ENCODE measurements at places on chromosomes 12 and 14. TPM values are rescaled to one million over a fixed set of nuclear protein-coding genes. Genes with fewer than 3 reads are reported as not detected.

KIF26A gene
- 8.1 TPM for total RNA-seq

VRTN gene
- total RNA-seq = not detected

BCL2L14 gene
- total RNA-seq = not detected

KANSL2 gene
- 18.4 TPM for total RNA-seq

CINP gene
- total RNA-seq = 31.9 TPM

SYNDIG1L gene
- total RNA-seq = not detected

ADAM21 gene
- 0.65 TPM for total RNA-seq

HAL gene
- 0.27 TPM for total RNA-seq

KRT4 gene
- total RNA-seq = not detected

TDRD9 gene
- total RNA-seq = 12.1 TPM

DNA sequence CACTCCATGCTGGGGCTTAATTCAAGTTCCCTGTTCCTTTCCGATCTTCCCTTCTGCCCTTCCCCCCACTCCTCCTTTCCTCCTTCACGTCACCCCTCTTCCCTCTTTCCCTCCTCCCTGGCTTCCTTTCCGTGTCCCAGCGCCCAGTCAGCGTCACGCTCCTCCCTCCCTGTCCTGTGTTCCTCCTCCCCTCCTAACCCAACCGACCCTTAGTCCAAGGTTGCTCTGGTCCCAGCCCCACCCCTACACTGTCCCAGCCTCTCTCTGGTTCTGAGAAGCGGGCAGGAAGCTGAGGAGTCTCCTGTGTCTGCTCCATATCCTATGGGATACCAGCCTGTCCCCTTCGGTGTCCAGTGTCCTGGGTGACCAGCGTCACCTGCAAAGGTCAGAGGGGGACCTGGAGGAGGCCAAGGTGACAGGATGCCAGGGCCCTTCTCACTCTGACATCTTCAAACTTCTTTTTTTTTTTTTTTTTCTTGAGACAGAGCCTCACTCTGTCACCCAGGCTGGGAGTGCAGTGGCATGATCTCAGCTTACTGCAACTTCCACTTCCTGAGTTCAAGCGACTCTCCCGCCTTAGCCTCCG, 56.2 kb upstream of the TSPAN9 start:
- DNase-seq = no peak

GRCh38 chr14:85308531-85309300, 221.2 kb upstream of the FLRT2 start:
- DNase-seq = no peak

DNA sequence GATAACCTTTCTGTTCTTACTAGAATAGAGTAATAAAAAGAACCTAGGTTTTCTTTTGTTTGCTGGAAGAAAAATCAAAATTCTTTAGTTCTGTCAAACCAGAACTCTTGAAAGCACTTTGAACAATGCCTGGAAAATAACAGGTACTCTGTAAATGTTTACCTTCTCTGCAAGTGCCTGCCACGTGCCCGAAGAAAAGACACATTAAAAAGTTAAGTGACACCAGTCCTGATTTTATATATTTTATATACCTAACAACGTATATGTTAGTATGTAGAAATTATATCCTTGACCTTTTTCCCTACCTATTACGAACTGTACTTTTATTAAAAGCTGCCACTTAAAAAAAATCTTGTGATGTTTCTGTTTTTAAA, 976 bp downstream of the THAP2 start:
- no peak for DNase-seq

DNA sequence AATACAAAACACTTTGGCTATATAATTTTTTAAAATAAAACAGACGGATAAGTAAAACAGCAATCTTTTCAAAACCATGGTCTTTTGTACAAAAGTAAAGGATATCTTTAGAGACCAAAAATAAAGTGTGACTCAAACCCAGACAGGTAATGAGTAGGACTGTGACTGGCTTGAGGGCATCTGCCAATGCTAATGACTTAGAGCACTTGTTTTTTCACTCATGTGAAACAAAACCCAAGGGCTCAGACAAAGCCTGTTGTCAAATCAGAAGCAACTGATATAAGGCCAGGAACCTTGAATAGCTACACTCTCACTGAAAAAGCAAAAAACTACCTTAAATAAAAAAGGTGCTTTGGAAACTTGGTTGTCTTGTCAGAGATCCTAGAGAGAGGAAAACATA, 357.4 kb downstream of the TMEM117 start:
- DNase-seq = no peak

- no peak for DNase-seq
Observed at GRCh38 chr14:63296060-63296563, 22.6 kb downstream of the GPHB5 start.

DNA sequence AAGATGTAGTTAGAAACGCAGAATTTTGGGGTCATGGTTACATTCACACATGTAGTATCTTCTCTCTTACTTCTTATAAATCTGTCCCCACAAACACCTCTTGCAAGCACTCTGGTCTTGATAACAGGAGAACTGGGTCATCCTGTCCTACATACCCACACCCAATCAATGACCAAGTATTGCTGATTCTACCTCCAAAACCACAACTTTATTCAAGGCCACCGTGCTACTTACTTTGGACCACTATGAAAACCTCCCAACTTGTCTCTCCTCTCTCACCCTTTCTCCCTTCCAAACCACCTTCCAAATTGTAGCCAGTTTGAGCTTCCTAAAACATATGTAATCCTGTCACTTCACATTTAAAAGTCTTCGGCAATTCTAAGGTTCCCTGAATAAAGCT, 5.4 kb downstream of the SERPINA11 start:
- DNase-seq = no peak

DNA sequence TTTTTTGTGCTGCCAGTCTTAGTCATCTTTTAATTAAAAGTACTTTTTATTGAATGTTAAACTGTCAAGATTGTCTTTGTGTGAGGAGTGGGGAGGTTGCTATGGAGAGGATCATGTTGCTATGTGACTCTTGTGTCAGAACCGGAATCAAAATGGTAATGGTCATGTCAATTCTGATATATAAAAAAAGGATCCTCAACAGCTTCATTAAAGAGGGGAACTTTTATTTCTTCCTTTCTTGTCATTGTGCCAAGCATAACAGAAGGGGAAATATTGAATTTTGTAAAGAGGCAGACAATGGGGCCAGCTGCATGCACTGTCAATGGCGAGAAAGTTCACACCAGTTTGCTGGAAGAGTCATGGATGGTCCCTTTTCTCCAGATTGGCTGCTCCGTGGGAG, 564.8 kb downstream of the VRK1 start:
- DNase-seq = no peak

GRCh38 chr14:63262446-63262845, 56.3 kb downstream of the GPHB5 start:
- DNase-seq = no peak

DNA sequence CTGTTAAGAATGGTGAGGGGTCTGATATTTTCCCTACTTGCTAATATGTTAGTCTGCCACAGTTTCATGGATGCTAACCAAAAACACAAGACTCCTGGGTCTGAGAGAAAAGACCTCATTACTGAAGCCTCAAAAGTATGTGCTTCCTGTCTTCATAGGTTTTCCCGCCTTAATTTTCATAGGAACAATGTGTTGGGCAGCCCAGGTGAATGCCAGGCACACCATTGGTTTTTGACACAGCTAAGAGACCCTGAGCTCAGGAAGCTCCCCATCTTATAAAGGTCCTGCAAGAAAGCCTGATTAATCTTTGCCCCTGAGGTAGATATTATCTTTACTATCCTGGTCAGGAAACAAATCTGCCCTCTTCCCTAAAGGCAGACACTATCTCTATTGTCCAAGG, 464.1 kb downstream of the MDGA2 start:
- no peak for DNase-seq

DNA sequence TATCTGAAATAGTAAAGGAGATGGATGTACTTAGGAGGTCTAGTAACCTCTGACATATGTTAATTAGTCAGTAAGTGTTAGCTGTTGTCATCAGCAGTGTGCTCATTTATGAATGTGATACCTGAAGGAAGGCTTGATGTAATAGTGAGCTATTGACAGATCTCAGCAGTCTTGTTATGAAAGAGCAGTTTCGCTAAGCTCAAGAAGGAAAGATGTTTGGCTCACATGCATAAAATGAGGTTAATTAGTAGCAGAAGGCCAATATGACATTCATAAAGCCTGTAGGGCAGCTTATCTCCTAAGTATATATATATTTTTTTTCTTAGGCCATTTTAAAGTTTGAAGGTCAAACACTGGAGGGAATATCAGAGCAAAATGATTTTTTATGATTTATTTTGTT, 2.8 kb downstream of the FAM234B start:
- DNase-seq = no peak

DNA sequence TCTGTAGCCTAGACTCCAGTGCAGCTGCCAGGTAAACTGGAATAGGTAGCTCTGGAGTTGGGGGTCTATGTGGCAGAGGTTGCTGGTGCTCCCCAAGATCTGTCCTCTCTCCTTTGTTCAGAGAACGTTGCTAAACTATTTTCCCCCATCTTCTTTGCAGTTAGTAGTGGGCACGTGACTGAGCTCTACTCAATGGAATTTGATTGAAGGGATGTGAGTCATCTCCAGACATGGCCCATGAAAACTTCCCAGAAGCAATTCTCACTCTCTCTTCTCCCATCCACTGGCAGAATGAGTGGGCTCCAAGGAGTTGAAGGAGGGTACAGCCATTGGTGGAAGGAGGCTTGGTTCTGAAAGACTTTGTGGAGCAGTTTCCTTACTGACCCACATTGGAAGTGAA, 44.0 kb downstream of the PAH start:
- no peak for DNase-seq

GRCh38 chr14:35374263-35374712, 30.3 kb downstream of the NFKBIA start:
- no peak for DNase-seq

Data from left cardiac atrium (tissue), 4 donors.